ENCODE measurements at places on chromosomes 12 and 14. TPM values are rescaled to one million over a fixed set of nuclear protein-coding genes. Genes with fewer than 3 reads are reported as not detected.
A peak's percentile ranks its signal among the peaks of the same experiment; 100 is the strongest.

KLC1 gene
- 126 TPM for polyA plus RNA-seq

CKB gene
- polyA plus RNA-seq = 28.4 TPM

IGF1 gene
- 5.6 TPM for polyA plus RNA-seq

IRAK4 gene
- 20.0 TPM for polyA plus RNA-seq

TRHDE gene
- polyA plus RNA-seq = 0.42 TPM

ASCL1 gene
- polyA plus RNA-seq = not detected

TOMM20L gene
- polyA plus RNA-seq = not detected

KRT75 gene
- not detected for polyA plus RNA-seq

SLC4A8 gene
- polyA plus RNA-seq = 1.4 TPM

OTX2 gene
- not detected for polyA plus RNA-seq

DNA sequence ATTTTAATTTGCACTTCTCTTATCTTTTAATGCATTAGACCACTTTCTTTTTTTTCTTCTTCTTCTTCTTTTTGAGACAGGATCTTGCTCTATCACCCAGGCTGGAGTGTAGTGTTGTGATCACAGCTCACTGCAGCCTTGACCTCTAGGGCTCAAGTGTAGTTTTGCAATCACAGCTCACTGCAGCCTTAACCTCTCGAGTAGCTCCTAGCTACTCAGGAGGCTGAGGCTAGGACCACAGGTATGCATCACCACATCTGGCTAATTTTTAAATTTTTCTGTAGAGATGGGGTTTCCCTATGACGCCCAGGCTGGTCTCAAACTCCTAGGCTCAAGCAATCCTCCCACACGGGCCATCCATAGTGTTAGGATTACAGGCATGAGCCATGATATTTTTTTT is 12.7 kb downstream of the TMED8 start:
- H3K4me3 ChIP-seq = no peak overlapping the region
- H3K4me1 ChIP-seq = no peaks in the 10 kb centered on the region
- no peaks in the 10 kb centered on the region for H3K36me3 ChIP-seq
- H3K27ac ChIP-seq = no peak overlapping the region
- DNase-seq = no peak

DNA sequence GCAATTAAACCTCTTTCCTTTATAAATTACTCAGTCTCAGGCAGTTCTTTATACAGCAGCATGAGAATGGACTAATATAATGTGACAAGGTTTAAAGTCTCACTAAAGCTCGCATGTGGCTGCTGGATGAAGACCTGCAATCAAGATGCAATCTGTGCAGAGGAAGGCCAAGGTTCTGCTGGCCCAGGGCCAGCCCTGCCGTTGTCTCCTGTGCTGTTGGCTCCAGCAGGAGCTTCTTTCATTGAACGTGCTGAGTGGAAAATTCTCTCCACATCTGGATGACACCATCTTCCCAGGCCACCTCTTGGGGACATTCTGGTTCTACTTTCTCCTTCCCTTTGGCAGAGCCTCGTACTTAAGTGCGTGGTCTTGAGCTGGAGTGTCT is 742.2 kb downstream of the VRK1 start:
- H3K4me3 ChIP-seq = no peak overlapping the region
- no peak overlapping the region for H3K27ac ChIP-seq
- DNase-seq = no peak
- no peaks in the 10 kb centered on the region for H3K27me3 ChIP-seq
- no peaks in the 10 kb centered on the region for H3K36me3 ChIP-seq
- no peaks in the 10 kb centered on the region for H3K4me1 ChIP-seq

DNA sequence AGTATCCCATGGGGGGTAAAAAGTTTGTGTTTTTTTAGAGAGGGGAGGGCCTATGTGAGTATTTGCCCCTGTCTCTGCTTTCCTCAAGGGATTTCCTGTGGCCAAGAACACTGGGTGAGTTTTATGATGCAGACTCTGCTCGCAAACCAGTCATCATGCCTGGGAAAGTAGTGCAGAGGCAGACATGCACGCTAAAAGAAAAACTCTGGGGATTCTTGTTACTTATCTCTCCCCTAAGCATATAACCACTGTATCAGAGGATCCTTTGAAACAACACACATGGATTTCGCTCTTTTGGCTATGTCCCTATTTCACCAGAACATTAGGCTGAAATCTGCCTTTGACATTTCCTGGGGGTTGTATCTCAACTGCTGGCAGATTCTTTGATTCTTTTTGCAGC is 1845.8 kb upstream of the SEL1L start:
- DNase-seq = no peak
- no peaks in the 10 kb centered on the region for H3K27me3 ChIP-seq
- H3K27ac ChIP-seq = no peak overlapping the region
- no peaks in the 10 kb centered on the region for H3K36me3 ChIP-seq

GRCh38 chr12:57736741-57737466 is 1.6 kb downstream of the AGAP2 start:
- peak overlapping the region; percentile 53 for H3K4me3 ChIP-seq
- peaks cover 62% of the 10 kb centered on the region for H3K27me3 ChIP-seq
- DNase-seq = peak; percentile 74
- H3K36me3 ChIP-seq = peaks cover 84% of the 10 kb centered on the region
- peaks cover 66% of the 10 kb centered on the region for H3K4me1 ChIP-seq

- no peaks in the 10 kb centered on the region for H3K27me3 ChIP-seq
- H3K27ac ChIP-seq = peak overlapping the region; percentile 92
- peak; percentile 76 for DNase-seq
- H3K4me1 ChIP-seq = peaks cover 35% of the 10 kb centered on the region
Observed at GRCh38 chr12:10716704-10717315, 6.3 kb downstream of the YBX3 start.

DNA sequence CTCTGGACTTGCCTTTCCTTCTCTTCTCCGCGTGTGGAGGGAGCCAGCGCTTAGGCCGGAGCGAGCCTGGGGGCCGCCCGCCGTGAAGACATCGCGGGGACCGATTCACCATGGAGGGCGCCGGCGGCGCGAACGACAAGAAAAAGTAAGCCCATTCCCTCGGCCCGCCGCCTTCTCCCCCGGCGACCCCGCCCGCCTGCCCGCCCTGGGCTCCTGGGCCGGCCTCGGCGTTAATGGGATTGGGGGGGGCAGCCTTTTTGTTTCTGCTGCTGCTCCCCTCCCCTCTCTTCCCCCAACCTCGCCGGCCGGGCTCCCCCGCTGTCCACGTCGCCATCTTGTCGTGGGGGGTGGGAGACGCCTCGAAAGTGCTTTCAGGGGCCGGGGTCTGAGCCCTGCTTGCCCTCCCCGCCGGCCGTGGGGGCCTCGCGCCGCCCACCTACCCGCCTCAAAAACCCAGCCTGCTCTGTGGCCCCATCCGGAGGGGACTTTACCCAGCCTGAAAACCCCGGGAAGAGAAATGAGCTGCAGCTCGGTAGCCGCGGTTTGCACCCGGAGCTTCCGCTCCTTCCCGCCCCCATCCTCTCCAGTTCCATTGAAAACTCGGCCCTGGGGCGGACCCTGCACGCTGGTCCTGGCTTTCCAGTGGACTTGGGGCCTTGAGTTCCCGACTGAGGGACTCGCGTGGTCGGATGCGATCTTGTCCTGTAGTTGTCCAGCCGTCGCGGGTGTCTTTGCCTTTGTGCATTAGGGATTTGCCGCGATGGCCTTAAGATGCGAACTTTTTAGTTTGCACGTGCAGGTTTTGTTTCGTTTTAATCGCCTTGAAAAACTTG is 598 bp downstream of the HIF1A start:
- H3K4me3 ChIP-seq = peak overlapping the region; percentile 80
- H3K27me3 ChIP-seq = no peaks in the 10 kb centered on the region
- peak overlapping the region; percentile 99 for H3K27ac ChIP-seq
- DNase-seq = peak; percentile 91

GRCh38 chr12:43316520-43316919 is 235.5 kb downstream of the ADAMTS20 start:
- H3K27ac ChIP-seq = no peak overlapping the region
- no peak overlapping the region for H3K4me3 ChIP-seq
- H3K27me3 ChIP-seq = no peaks in the 10 kb centered on the region

- peak overlapping the region; percentile 57 for H3K4me3 ChIP-seq
- peak overlapping the region; percentile 93 for H3K27ac ChIP-seq
- H3K36me3 ChIP-seq = no peaks in the 10 kb centered on the region
Observed at GRCh38 chr12:28191051-28192048, 1.1 kb downstream of the CCDC91 start.

DNA sequence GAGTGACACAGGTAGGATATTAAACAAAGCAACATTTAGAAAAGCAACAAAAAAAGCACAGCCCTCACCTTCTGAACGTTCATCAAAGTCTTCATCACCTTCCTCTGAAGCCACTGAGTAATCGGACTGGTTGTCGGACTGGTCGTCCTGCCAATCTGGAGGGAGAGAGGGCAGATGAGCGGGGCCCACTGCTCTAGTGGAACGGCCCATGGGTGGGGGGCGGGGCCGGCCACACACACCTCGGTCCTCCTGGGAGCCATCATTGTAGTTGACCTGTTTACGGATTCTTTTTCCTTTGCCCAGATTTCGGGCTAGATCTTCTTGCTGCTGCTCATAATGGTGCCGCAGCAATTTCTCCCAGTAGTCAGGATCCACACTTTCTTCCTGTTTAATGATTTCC is 14.9 kb upstream of the NOP2 start:
- no peaks in the 10 kb centered on the region for H3K4me1 ChIP-seq
- H3K27me3 ChIP-seq = no peaks in the 10 kb centered on the region
- H3K36me3 ChIP-seq = peaks cover 99% of the 10 kb centered on the region
- H3K27ac ChIP-seq = no peak overlapping the region
- DNase-seq = no peak

GRCh38 chr14:65332141-65332871 is 80.2 kb upstream of the FUT8 start:
- H3K4me3 ChIP-seq = no peak overlapping the region
- no peaks in the 10 kb centered on the region for H3K27me3 ChIP-seq

DNA sequence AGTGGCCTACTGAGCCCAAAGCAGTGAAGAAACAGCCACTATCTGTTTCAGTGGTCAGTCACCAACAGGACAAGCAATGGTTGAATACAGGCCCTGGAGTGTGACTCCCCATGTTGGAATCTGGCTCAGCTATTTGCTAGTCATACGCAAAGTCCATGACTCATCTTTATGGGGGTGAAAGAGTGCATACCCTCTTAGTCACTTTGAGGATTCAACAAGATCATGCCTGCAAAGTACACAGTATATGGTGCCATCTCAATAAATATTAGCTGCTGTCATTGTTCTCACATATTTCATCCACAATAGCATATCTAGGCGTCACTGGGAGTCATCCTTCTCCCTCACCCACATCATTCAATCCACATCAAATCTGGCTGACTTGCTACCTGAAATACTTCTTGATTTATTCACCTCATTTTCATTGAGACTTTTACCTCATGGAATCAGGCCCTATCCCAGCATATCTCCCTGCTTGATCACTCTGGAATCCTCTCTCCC is 26.4 kb upstream of the STAB2 start:
- no peak overlapping the region for H3K4me3 ChIP-seq
- no peak for DNase-seq
- H3K27ac ChIP-seq = no peak overlapping the region
- no peaks in the 10 kb centered on the region for H3K36me3 ChIP-seq

DNA sequence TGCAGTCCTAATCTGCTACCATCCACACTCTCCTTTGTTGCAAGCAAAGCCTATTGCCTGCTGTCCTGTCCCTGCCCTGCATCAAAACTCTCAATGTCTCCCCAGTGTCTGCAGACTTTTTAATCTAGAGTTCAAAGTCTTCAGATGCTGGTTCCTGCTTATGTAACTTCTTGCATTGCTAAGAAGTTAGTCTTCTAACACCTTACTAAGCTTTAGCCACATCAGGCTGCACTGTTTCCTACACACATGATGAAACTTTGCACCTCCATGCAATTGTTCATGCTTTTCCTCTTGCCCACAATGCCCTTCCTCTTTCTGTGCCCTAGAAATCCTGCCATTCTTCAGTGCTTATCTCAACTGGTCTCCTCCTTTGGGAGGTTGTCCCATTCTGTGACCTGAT is 16.2 kb upstream of the DICER1 start:
- H3K27me3 ChIP-seq = no peaks in the 10 kb centered on the region
- no peak for DNase-seq
- H3K4me1 ChIP-seq = peaks cover 10% of the 10 kb centered on the region
- H3K4me3 ChIP-seq = no peak overlapping the region
- H3K36me3 ChIP-seq = no peaks in the 10 kb centered on the region

DNA sequence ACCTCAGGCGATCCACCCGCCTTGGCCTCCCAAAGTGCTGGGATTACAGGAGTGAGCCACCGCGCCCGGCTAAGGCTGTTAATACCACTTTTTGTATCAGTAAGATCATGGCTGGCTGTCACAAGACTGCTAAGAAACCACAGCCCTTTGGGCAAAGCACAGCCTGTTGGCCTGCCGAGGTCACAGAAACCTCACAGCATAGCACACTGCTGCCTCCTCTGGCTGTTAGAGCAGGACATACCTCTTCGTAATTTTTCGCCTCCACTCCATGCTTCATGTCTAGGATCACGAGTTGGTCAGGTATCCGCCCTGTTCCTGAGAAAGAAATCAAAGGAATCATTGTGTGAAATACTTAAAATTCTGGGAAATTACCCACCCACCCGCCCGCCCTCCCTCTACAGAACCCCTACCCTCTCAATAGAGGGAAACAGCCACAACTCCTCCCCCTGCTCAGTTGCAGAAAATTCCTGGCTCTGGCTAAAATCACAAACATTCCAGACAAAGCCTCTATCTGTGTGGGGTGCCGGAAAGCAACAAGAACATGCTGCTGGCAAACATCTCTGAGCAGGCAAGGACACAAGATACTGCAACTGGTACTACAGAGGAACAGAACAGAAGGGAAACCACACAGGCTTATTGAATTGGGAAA is 20.7 kb upstream of the NEK9 start:
- H3K4me3 ChIP-seq = no peak overlapping the region
- DNase-seq = peak; percentile 80
- peak overlapping the region; percentile 59 for H3K27ac ChIP-seq
- no peaks in the 10 kb centered on the region for H3K27me3 ChIP-seq
- H3K4me1 ChIP-seq = peaks cover 73% of the 10 kb centered on the region
- no peaks in the 10 kb centered on the region for H3K36me3 ChIP-seq

GRCh38 chr12:12622418-12622817 is 10.7 kb downstream of the CREBL2 start:
- H3K27ac ChIP-seq = no peak overlapping the region
- H3K4me1 ChIP-seq = peaks cover 12% of the 10 kb centered on the region
- H3K27me3 ChIP-seq = no peaks in the 10 kb centered on the region
- H3K36me3 ChIP-seq = no peaks in the 10 kb centered on the region

GRCh38 chr14:99840265-99840664 is 47.1 kb downstream of the EML1 start:
- peaks cover 9% of the 10 kb centered on the region for H3K27me3 ChIP-seq
- H3K27ac ChIP-seq = no peak overlapping the region
- no peak for DNase-seq
- H3K36me3 ChIP-seq = no peaks in the 10 kb centered on the region

DNA sequence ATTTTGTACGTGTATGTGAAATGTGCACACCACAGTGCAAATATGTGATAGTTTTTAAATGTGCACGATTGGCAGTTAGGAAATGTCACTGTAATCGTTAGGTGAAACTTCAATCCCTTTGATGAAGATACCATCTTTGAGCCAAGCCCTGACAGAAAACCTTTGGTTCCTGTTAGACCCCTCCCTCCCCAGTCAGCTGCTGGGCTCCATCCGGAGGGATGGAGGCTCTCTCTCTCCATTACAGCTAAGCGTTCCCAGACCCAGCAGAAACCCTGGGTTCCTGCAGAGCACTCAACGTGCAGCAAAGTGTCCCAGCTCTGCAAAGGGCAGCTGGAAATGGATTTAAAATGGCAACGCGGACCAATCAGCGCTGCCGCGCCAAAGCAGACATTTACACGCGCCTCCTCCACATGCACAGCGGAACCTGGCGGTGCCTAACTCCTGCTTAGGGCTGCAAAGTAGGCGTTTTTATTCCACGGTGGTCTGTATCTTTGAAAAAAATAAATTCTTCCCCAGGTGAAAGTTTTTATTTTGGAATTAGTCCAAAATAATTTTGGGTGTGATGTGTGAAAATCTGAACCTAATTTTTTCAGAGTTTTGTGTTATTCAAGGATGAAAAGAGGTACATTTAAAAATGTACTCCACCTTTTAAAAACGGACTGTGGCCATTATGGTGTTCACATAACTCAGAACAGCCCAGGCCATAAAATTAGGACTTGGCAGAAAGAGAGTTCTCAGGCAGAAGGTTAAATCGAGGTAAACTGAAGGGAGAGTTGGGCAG is 1.4 kb upstream of the HMGA2 start:
- H3K4me3 ChIP-seq = no peak overlapping the region
- no peak overlapping the region for H3K27ac ChIP-seq
- H3K4me1 ChIP-seq = peaks cover 41% of the 10 kb centered on the region
